ENCODE measurements at places on chromosomes 11 and 22. TPM values are rescaled to one million over a fixed set of nuclear protein-coding genes. Genes with fewer than 3 reads are reported as not detected.

- no peak for DNase-seq
Measured at GRCh38 chr22:31584804-31585160, 77.2 kb downstream of the PISD start.

DNA sequence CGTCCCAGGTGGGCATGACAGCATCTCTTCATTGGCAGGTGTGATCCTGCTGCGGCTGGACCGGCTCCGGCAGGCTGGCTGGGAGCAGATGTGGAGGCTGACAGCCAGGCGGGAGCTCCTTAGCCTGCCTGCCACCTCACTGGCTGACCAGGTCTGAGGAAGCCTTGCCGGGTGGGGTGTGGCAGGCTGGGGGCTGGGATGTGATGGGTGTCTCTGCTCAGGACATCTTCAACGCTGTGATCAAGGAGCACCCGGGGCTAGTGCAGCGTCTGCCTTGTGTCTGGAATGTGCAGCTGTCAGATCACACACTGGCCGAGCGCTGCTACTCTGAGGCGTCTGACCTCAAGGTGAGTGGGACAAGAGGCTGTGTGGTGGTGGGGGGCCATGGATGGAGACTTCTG lies 3.5 kb downstream of the LARGE2 start:
- DNase-seq, result no peak

- DNase-seq, result no peak
Measured at GRCh38 chr11:1992111-1992510, 5.5 kb downstream of the H19 start.

DNA sequence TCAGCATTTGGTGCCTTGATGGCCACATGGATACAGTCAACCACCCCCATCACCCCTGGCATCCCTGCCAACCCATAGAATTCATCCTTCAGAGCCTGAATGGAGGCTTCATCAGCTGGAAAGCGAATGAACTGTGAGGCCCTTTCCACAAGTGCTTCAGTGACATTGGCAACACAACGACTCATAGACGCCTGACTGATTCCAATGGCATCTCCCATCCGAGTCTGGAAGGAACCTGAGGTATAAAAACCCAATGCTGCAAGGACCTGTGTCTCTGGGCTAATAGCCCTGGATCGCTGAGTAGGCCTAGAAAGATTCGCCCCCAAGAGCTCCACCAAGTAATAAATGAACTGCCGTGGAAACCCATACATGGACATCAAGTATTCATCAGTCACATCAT lies 1.3 kb downstream of the HARBI1 start:
- DNase-seq, result no peak

The PPP1CA gene
- total RNA-seq, result 263 TPM

The CD3D gene
- total RNA-seq, result 491 TPM

The OLFML1 gene
- total RNA-seq, result not detected
